ENCODE measurements at places on chromosomes 5 and 9.
A peak's percentile ranks its signal among the peaks of the same experiment; 100 is the strongest.

GRCh38 chr9:83698976-83699585, 8.7 kb downstream of the UBQLN1 start:
- no peak for DNase-seq

DNA sequence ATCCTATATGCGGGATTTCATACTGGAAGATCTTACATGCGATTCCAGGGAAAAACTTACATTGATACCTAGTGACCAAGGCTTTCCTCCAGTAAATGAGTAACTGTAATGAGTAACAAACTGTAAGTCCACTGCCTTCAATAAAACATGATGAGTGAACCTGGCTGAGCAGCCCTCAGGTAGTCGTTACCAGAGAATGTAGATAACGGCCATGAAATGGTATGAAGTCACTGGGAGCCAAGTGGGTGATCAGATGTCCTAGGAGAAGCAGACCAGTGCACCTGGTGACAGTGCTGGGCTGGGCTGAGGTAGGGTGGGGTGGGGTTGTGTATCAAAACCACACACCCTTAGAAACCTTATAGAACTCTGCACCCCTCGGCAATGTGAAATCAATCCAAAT, 203.6 kb downstream of the ALDH1A1 start:
- DNase-seq, result no peak

DNA sequence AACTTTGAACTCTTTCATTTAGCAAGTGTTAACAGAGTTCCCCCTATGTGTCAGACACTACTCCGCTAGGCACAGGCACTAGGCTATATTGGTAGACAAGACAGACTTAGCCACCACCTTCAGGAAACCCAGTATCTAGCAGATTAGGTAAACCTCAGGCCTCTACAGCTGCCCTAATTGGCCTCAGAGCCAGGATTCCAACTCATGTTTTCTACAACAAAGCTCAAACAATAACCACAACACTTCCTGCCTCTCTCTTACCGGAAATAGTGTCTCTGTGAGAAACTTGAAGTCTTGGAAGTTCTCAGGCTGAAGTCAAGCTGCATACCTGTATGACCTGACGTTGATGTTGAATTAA, 116.6 kb upstream of the SLC44A1 start:
- peak; percentile 72 for DNase-seq

DNA sequence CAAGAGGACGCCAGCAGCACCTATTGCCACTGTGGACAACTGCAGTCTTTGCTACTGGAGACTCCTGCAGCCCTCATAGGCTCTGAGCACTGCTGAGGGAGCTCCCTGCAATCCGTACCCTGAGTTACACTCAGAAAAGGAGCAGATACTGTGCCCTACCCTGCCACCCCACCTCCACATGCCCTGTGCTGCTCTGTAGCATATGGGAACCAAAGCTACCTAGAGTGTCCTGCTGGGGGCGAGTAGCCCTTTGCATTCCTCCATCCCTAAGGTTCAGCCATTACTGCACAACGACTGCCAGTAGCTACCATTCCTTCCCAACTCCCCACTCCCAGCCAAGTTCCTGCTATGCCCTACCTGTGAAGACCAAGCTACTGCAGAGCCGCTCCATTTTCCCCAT, 90.2 kb upstream of the SNCAIP start:
- DNase-seq, result no peak

DNA sequence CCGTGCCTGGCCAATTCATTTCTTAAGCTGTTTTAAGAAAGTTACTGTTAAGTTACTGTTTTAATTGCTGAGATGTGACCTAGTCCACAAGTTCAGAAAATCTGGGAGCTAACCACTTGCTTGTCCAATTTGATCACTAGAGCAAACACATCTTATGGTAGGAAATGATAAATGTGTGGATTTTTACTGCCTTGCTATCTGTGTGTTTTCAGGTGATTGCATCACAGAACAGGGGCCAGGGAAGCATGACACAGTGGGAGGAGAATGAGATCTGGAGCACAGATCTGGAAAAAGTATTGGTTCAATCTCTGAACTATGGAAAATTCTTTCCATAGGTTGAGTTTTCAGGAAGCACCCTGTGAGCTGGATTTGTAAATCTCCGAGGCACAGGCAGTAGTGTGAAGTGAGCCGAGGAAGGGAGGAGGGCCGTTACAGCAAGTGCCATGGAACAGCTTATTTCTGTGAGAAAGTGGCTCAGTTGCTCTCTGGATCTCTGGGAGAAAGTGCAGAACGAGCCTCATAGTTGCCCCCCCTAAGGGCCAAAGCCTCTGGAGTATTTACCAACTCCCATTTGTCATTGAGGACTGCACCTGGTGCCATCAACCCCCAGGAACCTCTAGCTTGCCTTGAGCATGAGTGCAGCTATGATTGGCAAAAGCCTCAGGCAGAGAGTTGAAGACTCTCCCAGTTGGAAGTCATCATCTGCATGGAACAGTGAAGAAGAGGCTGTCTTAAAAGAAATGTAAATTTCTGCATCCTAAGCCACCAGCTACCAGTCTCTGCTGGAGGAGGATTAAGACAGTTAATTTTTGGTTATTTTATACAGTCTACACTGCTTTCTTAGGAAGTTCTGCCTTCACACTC, 161.8 kb upstream of the CLINT1 start:
- DNase-seq, result peak; percentile 17

DNA sequence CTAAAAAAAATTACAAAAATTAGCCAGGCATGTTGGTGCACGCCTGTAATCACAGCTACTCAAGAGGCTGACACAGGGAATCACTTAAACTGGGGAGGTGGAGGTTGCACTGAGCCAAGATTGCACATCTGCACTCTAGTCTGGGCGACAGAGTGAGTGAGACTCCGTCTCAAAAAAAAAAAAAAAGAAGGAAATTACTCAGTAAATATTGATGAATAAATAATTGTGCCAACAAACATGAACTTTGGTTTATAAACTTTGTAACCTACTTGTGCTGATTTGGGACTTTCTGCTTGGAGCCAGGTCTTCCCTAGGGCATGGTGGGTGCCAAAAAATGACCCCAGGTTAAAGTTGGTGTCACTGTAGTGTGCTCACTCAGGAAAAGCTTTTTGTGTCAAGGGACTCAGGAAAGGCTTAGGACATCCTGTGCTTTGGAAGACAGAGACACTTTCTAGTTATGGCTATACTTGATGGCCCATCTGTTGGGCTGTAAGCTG, 19.0 kb downstream of the ABLIM3 start:
- DNase-seq, result no peak

DNA sequence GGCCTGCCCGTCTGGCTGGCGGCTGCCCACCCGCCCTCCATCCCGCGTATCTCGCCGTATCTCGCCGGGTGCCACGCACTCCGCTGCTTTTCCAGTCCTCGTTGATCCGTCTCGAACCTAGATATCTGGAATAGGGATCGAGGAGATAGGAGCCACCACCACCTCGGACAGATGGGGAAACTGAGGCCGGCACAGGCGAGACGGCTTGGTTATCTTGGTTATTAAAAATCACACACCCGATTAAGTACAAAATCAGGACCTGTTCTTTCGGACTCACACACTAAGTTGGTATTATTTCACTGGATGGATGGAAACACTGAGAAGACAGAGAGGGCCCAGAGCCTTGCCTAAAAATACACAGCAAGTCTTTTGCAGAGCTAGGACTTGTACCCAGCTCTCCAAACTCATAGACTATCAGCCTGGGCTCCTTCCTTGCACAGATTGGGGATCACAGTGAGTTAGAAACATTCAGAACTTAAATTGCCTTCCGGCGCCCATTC, 678 bp downstream of the SLC26A2 start:
- no peak for DNase-seq

DNA sequence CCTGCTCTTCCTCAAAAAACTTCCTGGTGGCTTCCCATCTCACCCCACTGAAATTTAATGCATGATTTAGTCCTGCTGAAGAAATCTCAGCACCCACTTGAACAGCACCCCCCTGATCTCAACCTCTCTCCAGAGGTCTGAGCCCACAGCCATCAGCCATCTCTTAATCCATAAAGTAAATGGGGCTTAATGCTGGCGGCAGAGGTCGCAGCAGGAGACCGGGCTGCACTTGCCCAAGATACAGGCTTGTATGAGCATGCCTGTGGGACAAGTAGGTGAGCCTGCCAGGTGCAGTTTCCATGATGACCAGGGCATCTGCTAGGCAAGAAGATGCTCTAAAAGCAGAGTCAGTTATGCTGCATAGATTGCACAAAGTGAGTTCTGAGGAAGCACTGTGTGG, 52.4 kb upstream of the CTXN3 start:
- DNase-seq, result no peak

Measured in AG10803 (cell line).